Activated naive CD4-positive, alpha-beta T cell treated with Interleukin-2 at 50 U/mL for 16 hours (primary cell): ENCODE measurements at places on chromosomes 7 and 10.

DNA sequence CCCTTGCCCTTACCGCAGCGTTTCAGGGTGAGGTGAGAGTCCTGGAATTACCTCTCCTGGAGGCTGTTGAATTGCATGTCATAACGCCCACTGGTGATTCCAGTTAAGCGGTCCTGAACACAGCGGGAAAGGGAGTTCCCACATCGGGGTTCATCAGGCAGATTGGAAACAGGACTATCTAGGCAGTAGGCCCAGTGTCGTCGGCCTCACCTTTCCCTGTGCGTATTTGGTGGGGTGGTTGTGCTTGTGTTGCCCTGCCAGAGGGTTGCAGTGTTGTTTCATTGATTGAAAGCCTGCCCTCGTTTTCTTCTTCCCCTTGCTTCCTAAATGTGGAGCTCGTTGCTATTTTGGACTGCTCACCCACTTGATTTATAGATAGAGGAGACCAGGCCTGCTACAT lies 10.6 kb upstream of the SUN1 start:
- DNase-seq = no peak

- no peak for DNase-seq
Observed at GRCh38 chr7:25653384-25653783, 425.1 kb upstream of the NPVF start.

DNA sequence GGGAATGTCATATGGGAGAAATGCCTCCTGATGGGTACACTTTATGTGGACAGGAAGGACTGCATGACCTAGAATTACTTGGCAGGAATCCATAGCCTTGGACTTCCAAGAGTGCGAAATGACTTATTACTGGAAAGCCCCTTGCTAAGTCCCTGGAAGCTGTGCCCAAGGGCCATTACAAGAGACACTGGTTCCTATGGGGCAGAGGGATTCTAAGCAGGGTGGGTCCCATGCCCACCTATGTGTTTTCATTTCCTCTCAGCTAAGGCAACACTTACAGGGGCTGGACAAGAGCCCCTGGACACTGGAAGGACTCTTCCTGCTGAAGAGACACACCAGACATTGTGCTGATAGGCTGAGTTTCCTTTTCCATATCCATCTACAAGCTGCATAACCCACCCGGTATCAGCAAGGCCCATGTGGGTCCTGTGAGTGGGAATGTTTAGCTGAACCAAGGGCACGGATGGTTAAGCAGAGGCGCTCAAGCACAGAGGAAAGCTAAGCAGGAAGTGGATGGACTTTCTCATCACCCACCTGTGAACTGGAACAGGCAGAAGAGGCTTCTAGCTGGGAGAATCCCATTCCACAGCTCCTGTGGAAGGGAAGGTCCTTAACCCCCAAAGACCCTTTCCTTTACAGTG lies 56.2 kb downstream of the XPNPEP1 start:
- DNase-seq = no peak

DNA sequence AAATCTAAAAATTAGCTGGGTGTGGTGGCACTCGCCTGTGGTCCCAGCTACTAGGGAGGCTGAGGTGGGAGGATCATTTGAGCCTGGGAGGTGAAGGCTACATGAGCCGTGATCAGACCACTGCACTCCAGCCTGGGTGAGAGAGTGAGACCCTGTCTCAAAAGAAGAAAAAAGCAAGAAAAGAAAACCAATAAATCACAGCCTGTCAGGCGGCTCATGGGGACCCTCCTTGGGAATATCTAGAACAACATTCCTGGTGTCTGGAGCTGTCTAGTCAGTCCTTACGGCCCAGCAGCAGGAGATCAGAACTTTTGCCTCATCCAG lies 130.6 kb upstream of the TNRC18 start:
- DNase-seq = no peak

- no peak for DNase-seq
Observed at GRCh38 chr10:62996925-62997324, 136.2 kb upstream of the NRBF2 start.

GRCh38 chr10:103861505-103861904 lies 6.1 kb upstream of the SH3PXD2A start:
- no peak for DNase-seq

DNA sequence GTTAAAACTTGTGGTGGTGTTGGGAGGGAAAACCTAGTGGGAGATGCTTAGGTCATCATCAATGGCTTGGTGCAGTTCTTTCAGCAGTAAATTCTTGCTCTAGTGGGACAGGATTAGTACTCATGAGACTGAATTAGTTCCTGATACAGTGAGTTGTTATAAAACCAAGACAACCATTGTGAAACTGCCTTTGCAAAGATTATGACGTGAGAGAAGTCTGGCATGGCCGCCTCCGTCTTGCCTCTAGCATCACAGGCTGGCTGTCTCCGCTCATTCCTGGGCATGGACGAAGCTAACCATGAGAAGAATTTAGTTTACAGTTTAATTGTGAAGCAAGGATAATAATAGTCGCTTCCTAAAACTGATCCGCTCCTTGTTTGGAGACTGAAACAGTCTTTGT lies 186.4 kb downstream of the KIF20B start:
- no peak for DNase-seq

GRCh38 chr10:110203500-110204455 lies 3.6 kb upstream of the MXI1 start:
- no peak for DNase-seq

- DNase-seq = no peak
Observed at GRCh38 chr7:80809545-80809944, 109.3 kb downstream of the SEMA3C start.

- no peak for DNase-seq
Observed at GRCh38 chr10:17348501-17349349, 105.7 kb downstream of the ST8SIA6 start.

DNA sequence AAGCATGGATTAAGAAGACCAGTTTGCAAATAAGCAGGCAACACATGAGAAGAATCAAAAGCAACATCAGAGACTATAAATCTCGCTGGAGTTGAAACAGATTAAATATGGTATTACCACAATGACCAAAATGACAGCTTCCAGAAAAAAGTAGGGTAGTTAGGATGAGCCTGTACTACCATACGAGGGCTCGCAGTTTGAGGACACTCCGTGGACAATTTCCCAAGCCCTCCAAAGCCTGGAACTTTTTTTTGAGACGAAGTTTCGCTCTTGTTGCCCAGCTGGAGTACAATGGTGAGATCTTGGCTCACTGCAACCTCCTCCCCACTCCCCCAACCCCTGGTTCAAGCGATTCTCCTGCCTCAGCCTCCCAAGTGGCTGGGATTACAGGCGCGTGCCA lies 1.0 kb downstream of the LRRC17 start:
- DNase-seq = no peak
